Heart right ventricle (tissue), 16 donors: ENCODE measurements at places on chromosomes 2 and 18.

DNA sequence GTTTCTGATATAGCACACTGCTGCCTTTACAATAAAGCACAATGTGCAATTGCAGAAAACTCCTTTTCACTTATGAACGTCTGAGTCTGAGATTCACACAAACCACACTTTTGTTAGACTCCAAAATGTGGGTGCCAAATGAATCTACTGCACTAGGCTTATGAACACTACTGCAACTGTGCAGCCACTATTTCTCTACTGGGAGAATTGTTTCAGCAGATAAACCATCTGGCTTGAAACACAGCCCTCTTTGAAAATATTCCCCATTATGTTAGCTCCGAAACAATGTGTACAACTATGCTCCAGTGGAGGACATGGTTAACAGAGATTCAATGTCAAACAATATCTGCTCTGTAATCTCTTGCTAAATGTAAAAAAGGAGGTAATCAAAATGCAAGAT lies 188.7 kb upstream of the ZEB2 start:
- DNase-seq, result no peak

GRCh38 chr2:54787755-54788366 lies 64.4 kb downstream of the EML6 start:
- no peak for DNase-seq

DNA sequence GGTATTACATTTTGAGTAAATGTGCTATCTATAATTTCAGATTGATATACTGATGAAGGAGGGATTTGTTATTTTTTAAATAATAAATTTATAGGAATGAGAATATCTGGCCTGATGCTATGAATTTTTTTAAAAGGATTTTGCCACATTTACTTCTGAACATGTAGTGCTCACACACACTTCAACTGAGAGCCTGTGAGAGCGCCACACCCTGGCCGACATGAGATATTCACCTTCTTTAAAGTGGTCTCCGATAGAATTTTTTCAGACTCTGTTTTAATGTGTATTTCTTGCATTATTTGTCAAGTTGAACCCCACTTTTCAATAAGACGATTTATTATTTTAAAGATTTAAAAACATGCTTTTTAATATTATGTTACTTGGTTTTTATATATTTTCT lies 813.3 kb downstream of the DCC start:
- no peak for DNase-seq

DNA sequence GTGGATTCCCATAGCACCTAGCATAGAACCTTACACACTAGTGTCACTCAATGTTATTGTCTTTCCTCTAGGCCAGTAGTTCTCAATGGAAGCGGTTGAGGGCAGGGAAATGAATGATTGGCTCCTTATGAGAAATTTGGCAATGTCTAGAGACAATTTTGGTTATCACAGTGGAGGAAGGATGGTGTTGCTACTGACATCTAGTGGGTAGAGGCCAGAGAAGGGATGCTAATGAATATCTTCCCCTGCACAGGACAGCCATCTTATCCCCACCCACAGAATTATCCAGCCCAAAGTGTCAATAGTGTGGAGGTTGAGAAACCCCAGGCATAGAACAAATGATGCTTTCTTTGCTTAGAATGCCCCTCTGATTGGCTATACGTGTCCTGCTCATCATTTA lies 15.8 kb downstream of the C18orf63 start:
- DNase-seq, result no peak

- DNase-seq, result no peak
These were observed 60.6 kb downstream of the VAPA start for GRCh38 chr18:9974279-9974915.

- DNase-seq, result no peak
These were observed 8.4 kb upstream of the ZNF521 start for GRCh38 chr18:25360301-25360899.

DNA sequence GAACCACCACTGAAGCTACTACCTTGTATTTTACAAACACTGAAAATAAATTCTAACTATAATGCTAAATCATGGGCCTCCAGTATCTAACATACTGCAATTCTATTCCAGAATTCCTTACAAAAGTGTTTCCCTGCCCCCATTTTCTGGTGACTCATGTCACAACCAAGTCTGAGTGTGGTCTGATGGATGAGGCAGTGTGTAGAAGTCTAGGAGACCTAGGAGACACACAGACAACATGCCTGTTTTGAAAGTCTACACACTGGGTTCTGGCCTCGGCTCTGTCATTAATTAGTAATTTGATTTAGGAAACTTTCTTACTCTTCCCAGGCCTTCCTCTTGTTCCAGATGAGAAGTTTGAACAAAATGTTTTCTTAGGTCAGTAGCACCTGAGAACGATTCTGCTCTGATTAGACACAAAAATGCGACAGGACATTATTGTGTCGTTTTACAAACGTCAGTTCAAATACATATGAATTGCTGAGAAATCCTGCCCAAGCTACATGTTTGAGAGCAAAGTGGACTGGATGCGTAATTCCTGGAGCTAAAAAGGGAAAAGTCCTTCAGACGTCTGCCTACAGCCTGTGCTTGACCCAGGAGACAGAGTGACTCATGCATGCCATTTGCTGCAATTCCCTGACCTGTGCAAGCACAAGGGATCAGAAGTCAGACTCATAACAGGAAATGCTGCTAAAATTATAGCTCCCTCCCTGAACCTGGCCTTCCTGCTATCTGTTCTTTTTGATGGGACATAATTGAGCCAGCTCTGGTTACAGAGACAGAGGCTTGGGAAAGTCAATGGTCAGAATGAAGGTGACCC lies 494.4 kb downstream of the SOX11 start:
- no peak for DNase-seq

DNA sequence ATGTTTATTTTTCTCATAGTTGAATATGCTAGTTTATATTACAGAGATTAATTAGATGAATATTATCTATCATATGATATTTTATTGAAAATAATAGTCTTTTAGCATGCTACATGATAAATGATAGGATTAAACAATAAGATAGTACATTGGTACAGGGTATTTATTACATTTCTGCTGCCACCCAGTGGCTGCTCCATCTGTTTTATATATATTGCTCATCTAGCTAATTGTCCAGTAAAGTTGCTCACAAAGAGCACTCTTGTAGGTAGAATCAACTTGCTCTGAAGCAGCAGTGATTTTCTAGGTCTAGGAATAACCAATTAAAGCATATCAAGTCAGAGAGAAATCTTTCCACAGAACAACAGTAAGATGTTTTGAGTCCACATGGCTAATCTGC lies 183.3 kb downstream of the ASXL3 start:
- DNase-seq, result peak; percentile 8

DNA sequence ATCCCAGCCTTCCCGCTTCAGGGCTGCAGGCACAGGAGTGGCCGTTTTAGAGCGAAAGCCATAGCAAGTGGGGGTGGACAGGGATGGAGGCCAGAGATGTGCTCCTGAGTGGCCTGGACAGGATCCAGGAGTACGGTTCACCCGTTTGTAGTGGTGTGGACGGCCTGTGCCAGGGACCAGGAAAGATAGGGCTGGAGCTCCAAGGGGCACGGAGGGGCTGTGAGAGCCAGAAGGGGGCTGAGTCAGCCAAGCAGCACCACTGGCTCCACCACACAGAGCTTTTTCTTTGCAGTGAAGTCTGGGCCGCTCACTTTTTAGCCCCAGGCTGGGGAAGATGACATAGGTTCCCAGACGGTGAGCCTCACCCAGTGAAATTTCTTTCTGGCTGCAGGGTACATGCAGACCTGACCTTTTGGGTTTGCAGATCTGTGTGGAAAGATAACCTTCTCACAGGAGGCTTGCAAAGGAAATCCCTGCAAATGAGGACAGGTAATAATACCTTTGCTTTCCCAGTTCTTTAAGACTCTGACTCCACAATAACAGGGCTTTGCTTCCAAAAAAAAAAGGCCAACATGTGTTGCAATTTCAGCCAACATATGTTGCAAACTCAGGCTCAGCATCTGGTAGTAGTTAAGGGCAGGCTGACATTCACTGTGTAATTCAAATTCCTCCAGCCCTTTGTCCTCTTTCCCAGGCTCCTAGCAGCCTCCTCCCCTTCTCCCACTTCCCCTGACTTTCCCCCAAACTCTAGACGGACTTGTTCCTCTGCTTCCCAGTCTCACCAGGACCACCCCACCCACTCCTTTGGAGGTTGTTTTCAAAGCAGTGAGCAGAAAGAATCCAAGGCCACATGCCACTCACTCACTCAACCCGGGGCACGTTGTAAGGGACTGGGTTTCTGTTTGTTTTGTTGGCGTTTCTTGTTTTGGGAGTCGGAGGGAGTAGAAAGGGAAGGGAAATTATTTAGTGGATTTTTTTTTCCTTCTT lies 20.3 kb upstream of the LAPTM4A start:
- DNase-seq, result peak; percentile 75

- peak; percentile 25 for DNase-seq
These were observed 372.5 kb downstream of the GALR1 start for GRCh38 chr18:77622009-77622692.

- peak; percentile 94 for DNase-seq
These were observed 2.9 kb upstream of the ID2 start for GRCh38 chr2:8678731-8679566.

- no peak for DNase-seq
These were observed 102.0 kb downstream of the MAP2 start for GRCh38 chr2:209525834-209526281.

DNA sequence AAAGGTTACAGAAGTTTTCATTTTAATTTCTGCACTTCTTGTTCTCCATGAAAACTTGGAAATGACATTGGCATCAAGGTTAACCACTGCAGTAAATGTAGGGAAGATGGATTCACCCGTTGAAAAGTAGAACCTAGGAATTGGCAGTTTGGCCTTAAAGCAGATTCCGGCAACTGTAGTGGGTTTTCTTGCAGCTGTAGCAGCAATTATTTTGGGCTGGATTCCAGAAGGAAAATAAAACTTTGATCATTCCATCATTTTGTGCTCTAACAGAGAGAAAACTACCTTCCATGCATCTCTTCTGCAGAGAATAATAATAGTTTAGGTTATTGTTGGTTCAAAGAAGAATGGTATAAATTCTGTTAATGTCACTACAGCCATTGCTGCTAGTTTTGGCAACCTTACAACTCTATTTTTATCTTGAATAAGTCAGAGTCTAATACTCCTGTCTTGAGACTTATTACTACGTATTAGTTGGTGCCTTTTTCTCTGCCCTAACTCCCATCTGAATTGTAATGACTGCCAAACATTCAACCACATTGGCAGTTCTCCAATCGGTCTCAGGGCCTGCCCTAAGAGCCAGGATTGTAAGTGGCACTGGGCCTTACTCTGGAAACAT lies 178.1 kb upstream of the PIEZO2 start:
- DNase-seq, result no peak

DNA sequence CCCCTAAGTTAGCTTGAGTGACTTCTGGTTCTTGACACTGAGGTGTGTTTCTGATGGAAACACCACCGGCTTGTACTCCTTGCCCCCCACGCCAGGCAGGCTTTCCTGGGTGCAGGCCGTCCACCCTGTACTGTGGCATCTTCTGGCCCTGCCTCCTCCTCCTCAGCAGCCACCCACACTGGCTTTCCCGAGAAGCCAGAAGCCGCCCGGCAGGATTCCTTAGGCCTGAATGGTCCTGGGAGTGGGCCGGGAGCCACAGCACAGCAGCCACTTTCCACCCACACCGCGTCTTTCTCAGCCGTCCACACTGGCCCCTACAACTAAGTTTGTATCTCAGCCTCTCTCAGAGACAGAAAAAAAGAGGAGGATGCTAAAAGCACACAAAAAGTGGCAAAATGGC lies 2.1 kb upstream of the HSBP1L1 start:
- DNase-seq, result no peak

- no peak for DNase-seq
These were observed 31.6 kb upstream of the WDR75 start for GRCh38 chr2:189409647-189410046.

- no peak for DNase-seq
These were observed 667.6 kb upstream of the ACVR2A start for GRCh38 chr2:147177071-147177857.

GRCh38 chr18:13437034-13437433 lies 218.5 kb downstream of the LDLRAD4 start:
- DNase-seq, result no peak

- DNase-seq, result no peak
These were observed 304.3 kb upstream of the PARD3B start for GRCh38 chr2:204240961-204241360.

- no peak for DNase-seq
These were observed 190.1 kb upstream of the SLC35G4 start for GRCh38 chr18:11419338-11419737.

DNA sequence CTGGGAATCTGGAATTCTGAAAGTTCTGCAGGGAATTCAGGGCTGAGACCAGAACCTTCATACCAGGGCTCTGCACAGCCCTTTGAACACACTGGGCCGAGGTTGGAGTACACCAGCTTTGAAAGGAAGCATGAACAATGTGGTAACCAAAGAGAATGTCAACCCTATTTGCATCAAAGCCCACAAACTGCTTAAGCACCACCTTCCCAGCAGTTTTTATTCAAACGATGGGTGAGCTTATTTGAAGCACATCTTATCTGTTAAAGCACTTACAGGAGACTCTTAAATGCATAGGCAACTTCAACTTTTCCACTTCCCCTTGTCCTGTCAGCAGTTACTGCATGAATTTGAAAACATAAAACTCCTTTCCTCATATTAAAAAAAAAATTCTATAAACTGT lies 96.6 kb downstream of the TXNL1 start:
- DNase-seq, result no peak

DNA sequence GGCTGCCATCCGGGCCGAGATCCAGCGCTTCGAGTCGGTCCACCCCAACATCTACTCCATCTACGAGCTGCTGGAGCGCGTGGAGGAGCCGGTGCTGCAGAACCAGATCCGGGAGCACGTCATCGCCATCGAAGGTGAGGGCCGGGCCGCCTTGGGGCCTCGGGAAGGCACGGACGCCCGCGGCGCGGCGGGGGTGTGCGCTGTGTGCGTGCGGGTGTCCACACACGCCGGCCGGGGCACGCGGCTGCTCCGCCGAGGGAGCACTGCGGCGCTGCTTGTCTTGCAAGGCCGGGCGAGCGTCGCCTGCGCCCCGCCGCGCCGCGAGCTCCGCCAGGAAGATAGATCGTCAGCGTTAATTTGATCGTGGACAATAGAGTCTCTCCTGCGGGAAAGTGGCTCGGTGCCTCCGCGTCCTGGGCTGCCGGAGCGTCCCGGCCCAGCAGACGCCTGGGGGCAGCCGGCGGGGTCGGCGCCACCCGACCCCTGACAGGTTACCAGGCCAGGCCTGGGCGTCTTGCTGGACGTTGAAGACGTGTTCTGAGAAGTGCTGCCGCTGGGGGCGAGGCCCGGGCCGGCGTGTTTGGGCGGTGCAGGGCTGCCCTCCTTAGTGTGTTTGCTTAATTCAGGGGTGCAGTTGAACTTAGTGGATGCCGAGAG lies 1.0 kb downstream of the AGAP1 start:
- peak; percentile 50 for DNase-seq

- DNase-seq, result no peak
These were observed 355.2 kb upstream of the UBE2E3 start for GRCh38 chr2:180625006-180625844.

- DNase-seq, result no peak
These were observed 484.8 kb upstream of the NETO1 start for GRCh38 chr18:73352546-73352945.

- no peak for DNase-seq
These were observed 14.4 kb downstream of the CCNT2 start for GRCh38 chr2:134932864-134933526.

DNA sequence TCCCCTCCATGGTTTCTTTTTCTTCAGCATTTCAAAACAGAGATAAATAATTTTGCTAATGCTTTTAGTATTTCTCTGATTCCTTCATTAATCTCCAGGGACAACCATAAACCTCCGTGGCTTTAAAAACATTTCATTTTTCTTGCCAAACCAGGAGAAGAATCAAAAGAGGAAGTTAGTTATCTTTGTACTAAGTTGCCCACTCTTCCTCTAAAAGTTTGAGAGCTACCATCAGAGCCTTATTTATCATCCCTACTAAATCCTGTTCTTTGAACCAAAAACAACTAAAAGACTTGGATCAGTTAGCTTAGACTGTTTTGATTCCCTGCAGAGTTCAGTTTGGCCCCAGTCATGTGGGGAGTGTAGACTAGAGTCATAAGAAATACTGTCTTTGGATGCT lies 208.4 kb downstream of the SETBP1 start:
- no peak for DNase-seq
